Stimulated activated CD4-positive, alpha-beta T cell treated with anti-CD3 and anti-CD28 coated beads, TNF-alpha, amount 100 ng/mL, for 1 hour (primary cell): ENCODE measurements at places on chromosomes 4 and X.

DNA sequence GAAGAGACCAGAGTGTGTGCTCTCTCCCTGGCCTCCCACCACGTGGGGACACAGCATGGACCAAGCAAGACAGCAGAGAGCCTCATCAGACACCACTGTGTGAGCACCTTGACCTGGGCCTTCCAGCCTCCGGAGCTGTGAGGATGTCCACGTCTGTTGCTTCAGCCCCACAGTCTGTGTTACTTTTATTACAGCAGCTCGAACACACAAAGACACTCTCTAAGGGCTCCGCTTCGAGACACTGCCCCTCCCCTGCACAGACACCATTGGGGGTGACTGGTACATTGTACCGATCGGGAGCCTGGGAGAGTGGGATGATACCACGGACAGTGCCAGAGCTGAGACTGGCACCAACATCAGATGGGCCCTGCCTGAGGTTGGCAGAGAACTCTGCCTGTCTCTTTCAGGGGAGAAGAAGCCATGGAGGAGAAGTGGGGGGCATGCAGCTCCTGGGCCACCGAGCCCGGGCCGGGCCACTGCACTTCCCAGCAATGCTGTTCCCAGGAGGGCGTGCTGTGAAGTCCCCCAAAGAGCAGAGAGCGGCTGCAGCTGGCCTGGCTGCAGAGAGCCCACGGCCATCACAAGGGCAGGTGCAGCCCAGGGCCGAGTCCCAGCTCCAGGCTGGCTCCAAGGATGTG lies 48.1 kb upstream of the HMX1 start:
- no peak for DNase-seq

- no peak for DNase-seq
These were observed 62.4 kb downstream of the FBXL5 start for GRCh38 chr4:15592799-15593198.

- DNase-seq, result no peak
These were observed 4.8 kb downstream of the PROM1 start for GRCh38 chr4:16079046-16079445.

GRCh38 chr4:87481377-87481776 lies 47.8 kb downstream of the SPARCL1 start:
- DNase-seq, result no peak

- DNase-seq, result no peak
These were observed 353.3 kb downstream of the RAB28 start for GRCh38 chr4:13130848-13131247.

GRCh38 chrX:68932611-68933010 lies 103.8 kb downstream of the EFNB1 start:
- no peak for DNase-seq

DNA sequence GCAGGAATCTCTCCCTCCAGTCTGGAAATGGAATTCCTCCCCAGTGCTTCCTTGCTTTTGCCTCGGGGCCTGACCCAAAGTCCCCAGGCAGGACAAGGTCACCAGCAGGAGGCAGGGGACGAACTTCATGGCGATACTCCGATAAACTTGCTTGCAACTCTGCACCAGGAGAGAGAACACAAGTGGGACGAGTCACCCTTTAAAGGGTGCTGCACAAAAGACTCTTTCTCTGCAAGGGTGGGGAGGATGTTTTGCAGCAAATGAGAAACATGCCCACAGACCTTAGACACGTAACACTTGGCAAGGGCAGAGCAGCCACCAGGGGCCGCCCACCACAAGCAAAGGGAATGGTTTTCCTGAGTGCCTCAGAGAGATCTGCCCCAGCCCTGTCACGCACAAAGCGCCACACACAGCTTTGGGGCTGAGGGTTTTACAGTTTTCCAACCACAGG lies at the start of gene FGFBP2:
Gene FGFBP2, minus strand, starts transcription at position 175 of the 451 bp plus-strand sequence. Its CDS starts 46 bp downstream, at position 129.
- DNase-seq, result no peak

GRCh38 chrX:52852110-52852860 lies 15.6 kb downstream of the XAGE3 start:
- DNase-seq, result no peak

DNA sequence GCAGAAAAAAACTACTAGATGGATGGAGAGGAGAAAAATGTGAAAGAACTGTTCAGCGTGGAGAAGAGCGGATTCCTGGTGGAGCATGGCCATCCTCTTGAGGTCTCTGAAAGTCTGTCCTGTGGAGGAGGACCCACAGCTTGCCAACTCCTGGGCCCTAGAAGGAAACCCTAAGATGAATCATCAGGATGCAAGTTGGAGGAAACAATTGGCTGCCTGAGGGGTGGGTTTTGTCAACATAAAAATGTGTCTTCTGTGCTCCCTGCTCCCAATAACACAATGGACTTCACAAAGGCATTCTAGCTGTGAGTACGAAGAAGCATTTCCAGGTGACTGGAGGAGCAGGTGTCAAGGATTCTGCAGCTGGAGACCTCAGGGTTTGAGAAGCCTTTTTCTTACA lies 37.2 kb downstream of the CNGA2 start:
- no peak for DNase-seq

GRCh38 chrX:19846995-19847790 lies 40.2 kb downstream of the SH3KBP1 start:
- DNase-seq, result no peak

DNA sequence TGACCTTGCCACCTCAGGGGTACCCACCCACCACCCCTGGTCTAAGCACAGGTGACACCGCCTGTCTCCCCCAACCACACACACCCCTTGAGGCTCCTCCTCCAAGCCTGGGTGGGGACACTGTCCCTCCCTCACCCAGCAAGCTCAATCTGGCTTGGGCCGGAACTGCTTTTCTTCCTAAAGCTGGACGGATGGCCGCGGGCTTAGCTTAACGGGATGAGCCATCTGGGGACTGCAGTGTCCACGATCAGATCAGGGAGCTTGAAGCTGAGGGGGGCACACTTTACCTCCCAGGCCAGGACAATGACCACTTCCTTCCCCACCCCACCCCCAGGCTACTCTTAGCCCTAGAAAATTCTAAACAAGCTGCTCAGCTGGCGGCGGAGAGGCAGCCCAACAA lies 1.0 kb upstream of the SLC6A8 start:
- no peak for DNase-seq

- DNase-seq, result no peak
These were observed 564.5 kb downstream of the TRAM1L1 start for GRCh38 chr4:116520886-116521285.

DNA sequence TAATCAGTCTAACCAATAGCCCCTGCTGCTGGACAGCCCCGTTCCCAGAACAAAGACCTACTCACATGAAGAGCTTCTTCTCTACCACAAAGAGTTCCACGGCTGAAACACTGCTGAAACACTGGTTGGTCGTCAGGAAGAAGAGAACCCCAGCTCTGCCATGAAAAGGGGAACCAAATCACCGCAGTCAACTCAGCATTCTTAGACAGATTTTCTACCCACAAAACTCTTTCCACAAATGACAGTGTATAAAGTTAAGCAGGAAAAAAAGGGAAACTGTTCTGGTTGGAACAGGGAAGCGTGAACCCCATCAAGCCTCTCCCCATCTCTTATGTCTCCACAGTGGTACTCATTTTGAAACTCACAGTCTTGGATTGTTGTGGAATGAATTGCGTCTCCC lies 57.3 kb downstream of the ABCG2 start:
- DNase-seq, result no peak

DNA sequence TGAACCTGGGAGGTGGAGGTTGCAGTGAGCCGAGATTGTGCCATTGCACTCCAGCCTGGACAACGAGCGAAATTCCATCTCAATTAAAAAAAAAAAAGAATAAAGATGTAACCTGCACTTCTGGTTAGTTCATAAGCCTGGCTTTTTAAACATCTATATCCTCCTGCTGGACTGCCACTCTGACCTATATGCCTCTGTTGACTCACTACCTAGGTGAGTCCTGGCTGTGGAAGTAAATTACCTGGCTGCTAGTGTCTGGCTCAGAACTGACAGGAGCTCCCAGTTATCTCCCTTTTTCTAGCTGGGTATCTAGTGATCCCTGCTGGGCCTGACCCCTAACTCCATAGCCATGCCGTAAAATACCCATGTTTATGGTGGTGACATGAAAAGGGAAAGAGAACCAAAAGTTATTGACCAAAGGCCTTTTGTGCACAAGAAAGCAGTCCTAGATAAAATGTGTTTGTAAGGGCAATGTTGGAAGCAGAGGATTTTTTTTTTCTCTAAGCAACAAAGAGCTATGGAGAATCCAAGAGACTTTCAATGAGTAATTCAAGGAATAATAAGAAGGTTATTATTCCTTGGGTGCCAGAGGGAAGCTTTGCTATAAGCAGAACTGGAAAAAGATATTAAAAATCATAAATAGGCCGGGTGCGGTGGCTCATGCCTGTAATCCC lies 10.4 kb upstream of the G3BP2 start:
- no peak for DNase-seq

DNA sequence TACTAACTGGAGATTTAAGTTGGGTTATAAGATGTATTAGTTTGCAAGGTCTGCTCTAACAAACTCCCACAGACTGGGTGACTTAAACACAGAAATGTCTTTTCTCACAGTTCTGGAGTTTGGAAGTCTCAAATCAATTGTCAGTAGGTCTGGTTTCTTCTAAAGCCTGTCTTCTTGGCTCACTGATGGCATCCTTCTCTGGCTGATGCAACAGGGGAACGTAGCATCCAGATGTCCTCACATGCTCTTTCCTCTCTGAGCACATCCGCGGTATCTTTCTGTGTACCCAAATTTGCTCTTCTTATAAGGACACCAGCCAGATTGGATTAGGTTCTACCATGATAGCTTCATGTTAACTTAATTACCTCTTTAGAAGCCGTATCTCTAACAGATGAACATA lies 63.2 kb upstream of the BMP3 start:
- no peak for DNase-seq

GRCh38 chr4:108567831-108568230 lies 52.5 kb upstream of the RPL34 start:
- no peak for DNase-seq
